ENCODE measurements at places on chromosomes 11 and 22. TPM values are rescaled to one million over a fixed set of nuclear protein-coding genes. Genes with fewer than 3 reads are reported as not detected.

GRCh38 chr22:47587361-47587760 is 824.9 kb downstream of the TBC1D22A start:
- no peaks in the 10 kb centered on the region for H3K36me3 ChIP-seq
- H3K4me3 ChIP-seq: no peak overlapping the region
- H3K27me3 ChIP-seq: no peaks in the 10 kb centered on the region
- H3K27ac ChIP-seq: no peak overlapping the region
- H3K4me1 ChIP-seq: no peaks in the 10 kb centered on the region

GRCh38 chr22:39839204-39839603 is 54.4 kb downstream of the ENTHD1 start:
- H3K4me1 ChIP-seq: peaks cover 15% of the 10 kb centered on the region
- no peak overlapping the region for H3K4me3 ChIP-seq
- H3K36me3 ChIP-seq: no peaks in the 10 kb centered on the region
- H3K27me3 ChIP-seq: peaks cover 17% of the 10 kb centered on the region

GRCh38 chr22:48605856-48606481 is 1221.7 kb downstream of the BRD1 start:
- no peak overlapping the region for H3K4me3 ChIP-seq
- no peak for DNase-seq
- no peaks in the 10 kb centered on the region for H3K27me3 ChIP-seq
- H3K4me1 ChIP-seq: no peaks in the 10 kb centered on the region
- no peaks in the 10 kb centered on the region for H3K36me3 ChIP-seq

CNGA4 gene
- total RNA-seq: 0.16 TPM

Measured in activated CD8-positive, alpha-beta T cell treated with anti-CD3 and anti-CD28 coated beads, Interleukin-2, amount 10 ng/mL, durations not matched to agents 7 days and 5 days (primary cell).